GM23248 (cell line): ENCODE measurements at places on chromosomes 11 and 22. TPM values are rescaled to one million over a fixed set of nuclear protein-coding genes. Genes with fewer than 3 reads are reported as not detected.

DNA sequence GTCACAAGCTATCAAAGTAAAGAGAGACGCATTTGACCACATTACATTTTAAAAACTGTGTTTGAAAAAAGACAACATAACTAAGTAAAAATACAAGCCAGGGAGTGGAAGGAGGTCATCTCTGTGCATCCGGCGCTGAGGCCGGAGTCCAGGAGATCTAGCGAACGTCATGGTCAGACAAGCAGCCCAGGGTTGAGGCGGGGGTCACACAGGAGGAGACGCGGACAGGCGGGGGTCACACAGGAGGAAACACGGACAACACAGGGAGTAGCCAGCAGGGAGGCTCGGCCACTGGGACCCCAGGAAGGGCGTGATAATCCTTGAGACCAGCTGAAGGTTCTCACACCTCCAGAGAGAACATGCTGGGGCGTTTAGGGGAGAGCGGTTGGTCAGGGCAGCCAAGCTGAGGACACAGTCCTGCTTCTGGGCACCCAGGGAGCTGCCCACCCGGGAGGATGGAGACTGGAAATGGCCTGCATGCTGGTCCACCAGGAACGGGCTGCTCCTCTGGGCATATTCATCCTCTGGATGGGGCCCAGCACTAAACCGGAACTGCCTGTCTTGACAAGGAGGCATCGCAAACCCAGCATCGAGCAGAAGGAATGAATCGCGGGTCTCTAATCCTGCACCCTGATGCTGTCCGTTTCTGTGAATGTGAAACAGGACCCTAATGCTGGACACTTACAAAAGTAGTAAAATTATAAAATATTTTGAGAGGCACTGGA, 40.9 kb upstream of the MUC5AC start:
- no peak for DNase-seq

MIOX gene
- total RNA-seq: not detected in 2 replicates

DNA sequence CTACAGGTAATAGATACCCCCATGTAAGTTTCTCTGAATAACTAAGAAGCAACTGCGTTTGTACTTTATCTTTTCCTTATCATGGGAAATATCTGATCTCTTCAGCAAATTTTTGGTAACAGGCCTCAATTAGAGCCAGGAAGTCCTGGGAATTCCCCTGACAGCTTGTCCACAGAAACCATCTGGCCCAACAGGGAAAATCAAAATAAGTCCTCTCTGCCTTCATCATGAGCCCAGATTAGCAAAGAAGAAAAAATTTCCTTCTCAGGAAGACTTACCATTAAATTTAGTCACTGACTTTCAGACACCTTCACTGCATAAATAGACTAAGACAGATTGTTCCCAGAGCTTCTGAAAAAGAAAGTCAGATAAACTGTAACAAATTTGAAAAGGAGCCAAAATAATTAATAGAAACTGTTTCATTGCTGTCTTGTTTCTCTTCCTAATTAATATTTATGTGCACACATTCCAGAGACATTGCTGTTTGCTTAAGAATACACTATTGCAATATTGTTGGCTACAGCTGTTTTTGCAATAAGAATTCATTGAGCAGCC, 278.1 kb upstream of the FAT3 start:
- no peak for DNase-seq

CHKB gene
- total RNA-seq: 38.7 and 41.3 TPM in 2 replicates

ANO9 gene
- total RNA-seq: not detected in 2 replicates

AHNAK gene
- total RNA-seq: 548 and 557 TPM in 2 replicates

ALDH3B1 gene
- 63.9 and 70.7 TPM in 2 replicates for total RNA-seq

DNA sequence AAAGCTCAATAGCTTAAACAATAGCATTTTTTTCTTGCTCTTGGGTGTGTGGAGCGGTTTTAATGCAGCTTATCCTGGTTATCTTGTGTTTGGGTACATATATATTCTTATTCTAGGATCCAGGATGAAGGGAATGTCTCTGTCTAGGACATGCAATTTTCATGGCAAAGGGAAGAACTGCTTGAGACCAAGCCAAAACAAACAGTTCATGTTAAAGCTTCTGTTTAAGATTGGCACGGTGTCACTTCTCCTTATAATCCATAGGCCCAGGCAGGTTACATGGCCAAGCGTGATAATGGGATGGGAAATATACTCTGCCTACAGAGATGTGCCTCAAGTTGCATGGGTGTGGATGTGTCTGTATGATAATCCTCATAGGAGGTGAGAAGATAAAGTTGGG, 177.1 kb upstream of the PGR start:
- no peak for DNase-seq

SPDYC gene
- not detected in 2 replicates for total RNA-seq
